Activated CD4-positive, CD25-positive, alpha-beta regulatory T cell treated with anti-CD3 and anti-CD28 coated beads, Interleukin-2, amount 50 U/mL, for 24 hours (primary cell): ENCODE measurements at places on chromosomes 16 and 17.

GRCh38 chr17:57662644-57663308 is 82.3 kb downstream of the CCDC182 start:
- ATAC-seq = peak; percentile 78

DNA sequence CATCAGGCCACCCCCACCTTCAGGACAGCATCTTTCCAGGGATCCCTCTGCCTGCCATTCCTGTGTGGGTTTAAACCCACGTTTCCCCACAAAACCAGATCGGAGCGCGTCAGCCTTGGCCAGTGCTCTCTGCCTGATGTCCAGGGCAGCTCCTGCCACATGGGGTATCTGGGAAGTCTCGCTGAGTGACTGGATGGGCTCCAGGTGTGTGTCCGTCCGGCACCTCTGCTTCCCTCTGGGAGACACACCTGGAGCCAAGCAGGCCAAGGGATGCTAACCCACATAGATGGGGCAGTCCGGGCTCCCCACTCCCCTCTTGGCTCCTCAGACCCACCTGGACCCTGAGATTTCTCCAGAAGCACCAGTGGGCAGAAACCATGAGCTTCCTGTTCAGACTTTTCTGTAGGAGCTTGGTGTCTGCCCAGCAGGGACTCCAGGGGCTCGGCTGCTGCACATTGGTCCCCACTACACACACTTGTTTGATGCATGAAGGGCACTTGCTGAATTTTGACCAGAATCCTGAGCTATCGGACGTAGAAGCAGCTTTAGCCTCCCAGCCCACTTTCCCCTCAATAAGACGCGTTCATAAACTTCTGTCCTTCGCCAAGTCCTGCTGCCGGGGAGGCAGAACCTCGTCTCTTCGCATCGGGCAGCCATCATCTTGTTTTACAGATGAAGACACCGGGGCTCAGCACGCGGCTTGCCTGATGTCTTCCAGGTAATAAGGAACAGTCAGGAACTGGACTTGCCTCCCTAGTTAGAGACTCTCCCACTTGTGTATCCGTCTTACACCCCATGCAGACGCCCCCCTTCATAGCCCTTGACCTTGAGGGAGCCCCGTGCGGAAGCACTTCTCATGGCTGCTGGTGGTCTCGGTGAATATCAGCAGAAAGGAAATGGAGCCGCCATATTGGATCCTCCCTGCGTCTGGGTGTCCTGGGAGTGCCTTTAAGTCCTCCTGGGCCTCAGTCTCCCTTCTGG is 91.6 kb upstream of the ZNF469 start:
- no peak for ATAC-seq

DNA sequence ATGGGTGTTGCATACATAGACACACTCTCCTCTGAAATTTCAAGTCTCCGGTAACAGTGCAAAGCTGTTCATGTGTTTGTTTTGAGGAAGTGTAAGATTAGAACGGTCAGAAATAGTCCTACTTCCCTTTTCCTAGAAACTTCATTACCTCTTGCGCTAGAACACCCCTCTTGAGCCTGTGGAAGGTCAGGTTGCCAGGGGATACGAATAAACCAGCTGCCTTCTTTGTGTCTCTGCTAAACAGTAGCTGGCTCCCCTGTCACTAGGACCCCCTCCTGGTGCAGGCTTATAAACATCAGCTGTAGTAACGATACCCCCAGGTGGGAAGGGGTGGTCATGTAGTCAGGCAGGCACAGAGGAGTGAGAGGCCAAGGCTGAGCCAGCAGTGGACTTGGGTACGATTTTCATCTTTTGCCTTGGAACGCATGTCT is 113.4 kb upstream of the RCVRN start:
- ATAC-seq = no peak

DNA sequence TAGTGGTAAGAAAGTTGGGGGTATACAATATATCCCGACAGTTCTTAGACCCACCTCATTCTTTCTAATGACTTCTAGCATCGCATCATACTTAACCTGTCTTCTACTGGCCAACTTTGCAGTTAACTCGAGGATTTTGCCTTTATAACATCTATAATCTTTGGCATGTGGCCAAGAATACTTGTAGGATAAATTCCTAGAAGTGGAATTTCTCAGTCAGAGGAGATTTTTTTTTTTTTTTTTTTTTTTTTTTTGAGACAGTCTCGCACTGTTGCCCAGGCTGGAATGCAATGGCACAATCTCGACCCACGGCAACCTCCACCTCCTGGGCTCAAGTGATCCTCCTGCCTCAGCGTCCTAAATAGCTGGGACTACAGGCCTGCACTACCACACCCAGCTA is 253.5 kb downstream of the MRTFB start:
- ATAC-seq = no peak

DNA sequence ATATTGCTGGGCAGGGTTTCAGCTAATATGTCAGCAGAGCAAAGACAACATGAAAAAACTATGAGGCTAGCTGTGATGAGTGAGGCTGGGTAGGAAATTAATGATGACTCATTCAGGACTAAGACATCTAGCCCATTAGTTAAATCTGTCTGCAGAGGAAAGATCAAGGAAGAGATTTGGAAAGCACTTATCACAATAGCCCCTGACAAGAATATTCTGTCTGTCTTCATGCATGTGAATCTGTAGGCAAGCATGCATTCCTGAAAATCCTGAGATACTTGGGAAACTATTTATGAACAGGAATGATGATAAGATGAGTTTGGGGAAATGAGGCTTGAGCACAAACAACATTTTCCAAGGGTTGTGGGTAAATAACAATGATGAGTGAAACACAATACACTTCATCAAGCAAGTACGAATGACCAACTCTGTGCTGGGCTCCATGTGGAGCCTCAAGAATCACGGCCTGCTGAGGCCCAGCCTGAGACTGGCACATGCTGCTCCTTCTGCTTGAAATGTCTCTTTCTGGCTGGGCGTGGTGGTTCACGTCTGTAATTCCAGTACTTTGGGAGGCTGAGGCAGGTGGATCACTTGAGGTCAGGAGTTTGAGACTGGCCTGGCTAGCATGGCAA is 96.5 kb upstream of the ASIC2 start:
- ATAC-seq = no peak

GRCh38 chr16:57528499-57529390 is 7.6 kb downstream of the CCDC102A start:
- no peak for ATAC-seq

DNA sequence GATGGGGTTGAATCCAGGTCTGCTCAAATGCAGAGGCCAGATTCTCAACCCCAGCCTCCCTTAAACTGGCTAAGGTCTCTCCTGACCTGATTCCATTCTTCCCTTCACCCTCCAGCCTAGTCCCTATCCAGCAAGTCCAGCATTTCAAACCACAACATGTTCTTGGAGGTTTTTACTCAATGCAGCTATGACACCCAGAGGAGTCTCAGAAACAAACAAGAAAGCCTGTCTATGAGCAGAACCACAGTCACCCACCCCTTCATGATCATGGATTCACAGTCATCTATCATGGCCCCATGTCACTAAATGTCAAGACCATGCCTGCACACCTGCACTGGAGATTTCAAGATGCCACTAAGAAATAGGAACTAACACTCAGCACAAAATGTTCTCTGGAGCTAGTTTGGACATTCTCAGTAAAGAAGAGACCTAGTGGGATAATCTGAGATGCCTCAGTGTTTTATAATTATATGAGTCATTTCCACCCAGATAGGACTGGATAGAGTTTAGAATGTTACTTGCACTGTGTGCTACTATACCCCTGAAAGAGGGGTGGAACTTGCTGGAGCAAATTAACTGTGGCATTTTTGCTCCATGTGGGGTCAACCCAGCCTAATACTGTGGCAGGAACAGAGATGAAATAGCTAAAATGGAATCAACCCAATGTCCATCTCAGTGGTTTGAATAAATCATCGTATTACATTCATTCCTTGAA is 9.5 kb upstream of the METTL22 start:
- no peak for ATAC-seq

DNA sequence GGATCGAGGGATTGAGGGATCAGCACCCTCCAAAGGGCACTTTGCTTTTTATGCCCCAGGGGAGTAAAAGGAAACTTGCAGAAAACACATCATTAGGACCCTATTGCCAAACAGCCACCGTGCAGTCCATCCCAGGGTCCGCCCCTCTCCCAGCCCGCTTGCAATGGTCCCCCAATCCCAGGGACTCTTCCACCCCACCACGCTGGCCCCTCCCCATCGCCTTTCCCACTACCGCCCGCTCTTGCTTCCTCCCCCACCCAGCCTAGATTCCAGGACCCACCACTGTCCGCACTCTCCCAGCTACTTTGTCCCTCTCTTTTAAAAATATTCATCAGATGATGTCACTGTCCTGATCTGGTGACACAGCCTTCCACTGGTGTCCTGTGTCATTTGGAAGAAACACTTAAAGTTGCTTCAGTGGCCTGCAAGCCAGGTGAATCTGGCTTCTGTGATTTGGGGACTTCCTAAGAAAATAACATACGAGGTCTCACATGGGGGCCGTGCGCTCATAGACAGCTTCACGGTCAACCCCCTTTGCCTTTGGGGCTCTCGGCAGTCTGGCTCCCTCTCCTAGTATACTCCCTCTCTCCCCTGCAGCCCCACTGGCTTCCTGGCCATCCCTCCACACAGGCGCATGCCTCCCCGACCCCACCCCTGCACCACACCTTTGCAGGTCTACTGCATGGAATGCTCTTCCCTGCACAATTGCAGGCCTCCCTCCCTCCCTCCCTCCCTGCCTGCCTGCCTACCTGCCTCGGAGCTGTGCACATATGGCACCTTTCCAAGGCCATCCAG is 127.9 kb downstream of the RBFOX3 start:
- no peak for ATAC-seq

GRCh38 chr16:66548868-66549267 is 1.1 kb downstream of the TK2 start:
- ATAC-seq = no peak

DNA sequence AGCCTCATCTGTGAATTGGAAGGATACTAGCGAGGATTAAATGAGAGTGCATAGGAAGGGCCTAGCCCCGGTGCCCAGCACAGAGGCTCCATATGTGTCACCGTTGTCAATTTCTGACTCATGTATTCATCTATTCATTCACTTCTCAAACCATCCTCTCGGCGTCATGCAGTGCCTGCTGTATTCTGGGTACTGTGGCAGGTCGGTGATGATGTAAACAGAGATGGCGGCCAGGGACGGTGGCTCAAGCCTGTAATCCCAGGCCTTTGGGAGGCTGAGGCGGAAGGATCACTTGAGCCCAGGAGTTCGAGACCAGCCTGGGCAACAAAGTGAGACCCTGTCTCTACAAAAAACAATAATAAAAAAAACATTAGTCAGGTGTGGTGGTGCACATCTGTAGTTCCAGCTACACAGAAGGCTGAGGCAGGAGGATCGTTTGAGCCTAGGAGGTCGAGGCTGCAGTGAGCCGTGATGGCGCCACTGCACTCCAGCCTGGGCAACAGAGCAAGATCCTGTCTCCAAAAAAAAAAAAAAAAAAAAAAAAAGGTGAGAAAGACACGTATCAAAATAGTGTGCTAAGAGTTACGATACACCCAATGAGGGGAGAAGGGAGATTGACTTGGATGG is 4.3 kb upstream of the PPP1R1B start:
- ATAC-seq = peak; percentile 89

GRCh38 chr17:44913676-44914075 is 1.6 kb downstream of the GFAP start:
- no peak for ATAC-seq

DNA sequence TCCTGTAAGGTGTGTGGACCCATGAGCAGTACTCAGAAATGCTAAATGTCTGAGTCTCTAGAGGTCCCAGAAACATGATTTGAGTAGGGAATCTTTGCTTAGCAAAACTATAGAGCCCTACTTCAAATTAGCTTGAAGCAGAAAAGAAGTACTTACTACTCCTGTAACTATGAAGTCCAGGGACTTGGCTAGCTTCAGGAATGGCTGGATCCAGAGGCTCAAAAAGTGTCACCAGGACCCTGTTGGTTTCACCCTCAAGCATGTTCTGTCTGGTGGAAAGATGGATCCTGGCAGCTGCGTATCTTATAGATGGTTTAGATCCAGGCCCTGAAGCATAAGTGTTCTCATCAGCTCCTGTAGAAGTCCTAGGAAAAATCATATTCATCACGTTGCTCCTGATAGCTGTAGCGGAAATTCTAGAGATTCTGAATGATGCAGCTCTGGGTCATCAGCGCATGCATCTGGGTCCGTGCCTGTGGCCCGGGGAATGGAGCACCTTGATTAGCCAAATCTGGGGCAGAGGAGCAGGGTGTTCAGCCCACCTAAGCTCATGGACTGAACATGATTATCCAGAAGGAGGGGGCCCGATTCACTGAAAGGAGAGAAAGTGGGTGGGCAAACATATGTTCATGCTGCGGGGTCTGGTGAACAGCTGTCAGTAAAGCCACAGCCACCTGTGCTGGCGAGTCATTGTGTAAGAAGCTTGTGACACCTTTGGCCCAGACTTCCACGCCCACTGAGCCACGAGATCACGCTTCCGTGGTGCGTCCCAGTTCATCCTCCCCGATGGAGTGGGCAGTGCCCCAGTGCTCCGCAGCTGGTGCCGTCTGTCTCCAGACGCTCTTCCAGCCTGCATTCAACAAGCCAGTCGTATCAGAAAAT is 260.6 kb downstream of the CPPED1 start:
- no peak for ATAC-seq

GRCh38 chr17:57803021-57803420 is 46.8 kb downstream of the MRPS23 start:
- no peak for ATAC-seq

DNA sequence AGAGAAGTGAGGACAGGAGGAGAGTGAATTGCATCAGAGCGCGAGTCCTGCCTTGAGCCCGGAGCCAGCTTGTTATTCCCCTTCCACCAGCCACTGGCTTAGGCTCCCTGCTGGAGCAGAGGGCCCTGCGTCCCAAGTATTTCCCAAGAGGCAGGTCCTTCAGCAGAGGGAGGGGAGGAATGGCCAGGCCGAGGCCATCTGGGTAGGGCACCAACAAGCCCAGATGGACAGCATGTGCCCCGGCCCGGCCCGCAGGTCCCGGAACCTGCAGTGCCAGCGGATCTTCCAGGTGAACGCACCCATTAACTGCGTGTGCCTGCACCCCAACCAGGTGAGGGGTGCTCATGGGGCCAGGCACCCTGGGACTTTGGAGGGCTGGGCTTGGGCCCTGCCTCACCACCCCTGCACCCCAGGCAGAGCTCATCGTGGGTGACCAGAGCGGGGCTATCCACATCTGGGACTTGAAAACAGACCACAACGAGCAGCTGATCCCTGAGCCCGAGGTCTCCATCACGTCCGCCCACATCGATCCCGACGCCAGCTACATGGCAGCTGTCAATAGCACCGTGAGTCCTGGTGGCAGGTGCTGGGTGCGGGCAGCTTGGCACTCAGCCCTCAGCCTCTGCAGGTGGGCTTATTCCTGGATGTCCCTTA is 1.7 kb downstream of the MLST8 start:
- no peak for ATAC-seq

DNA sequence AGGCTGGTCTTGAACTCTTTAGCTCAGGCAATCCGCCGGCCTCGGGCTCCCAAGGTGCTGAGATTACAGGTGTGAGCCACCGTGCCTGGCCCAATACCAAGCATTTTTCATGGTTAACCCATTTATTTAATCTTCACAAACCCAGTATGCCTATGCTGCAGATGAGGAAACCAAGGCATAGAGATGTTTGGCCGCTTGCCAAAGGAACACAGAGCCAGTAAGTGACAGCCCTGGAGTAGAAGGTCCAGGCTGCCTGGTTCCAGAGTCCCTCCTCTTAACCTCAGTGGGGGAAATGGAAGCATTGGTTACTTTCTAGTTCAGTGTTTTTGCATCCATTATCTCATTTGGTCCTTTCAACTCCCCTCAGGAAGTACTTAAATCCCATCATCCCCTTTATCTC is 15.3 kb upstream of the ARL5C start:
- ATAC-seq = no peak
